Stimulated activated CD8-positive, alpha-beta memory T cell treated with anti-CD3 and anti-CD28 coated beads, Interleukin-12 subunit alpha, Interleukin-12 subunit beta, amount 100 ng/mL, for 1 hour (primary cell): ENCODE measurements at places on chromosomes 12 and 14.

DNA sequence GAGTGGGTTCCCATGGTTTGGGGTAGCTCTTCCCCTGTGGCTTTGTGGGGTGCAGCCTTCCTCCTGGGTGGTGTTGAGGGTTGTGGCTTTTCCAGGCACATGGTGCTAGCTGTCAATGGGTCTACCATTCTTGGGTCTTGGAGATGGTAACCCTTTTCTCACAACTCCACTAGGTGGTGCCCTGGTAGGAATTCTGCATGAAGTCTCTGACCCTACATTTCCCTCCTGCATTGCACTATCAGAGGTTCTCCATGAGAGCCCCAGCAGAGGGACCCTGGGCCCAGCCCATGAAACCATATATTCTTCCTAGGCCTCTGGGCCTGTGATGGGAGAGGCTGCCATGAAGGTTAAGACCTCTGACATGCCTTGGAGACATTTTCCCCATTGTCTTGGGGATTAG lies 1093.3 kb downstream of the SLC16A7 start:
- DNase-seq, result no peak

- DNase-seq, result no peak
These were observed 216.1 kb downstream of the MSRB3 start for GRCh38 chr12:65494537-65494936.

DNA sequence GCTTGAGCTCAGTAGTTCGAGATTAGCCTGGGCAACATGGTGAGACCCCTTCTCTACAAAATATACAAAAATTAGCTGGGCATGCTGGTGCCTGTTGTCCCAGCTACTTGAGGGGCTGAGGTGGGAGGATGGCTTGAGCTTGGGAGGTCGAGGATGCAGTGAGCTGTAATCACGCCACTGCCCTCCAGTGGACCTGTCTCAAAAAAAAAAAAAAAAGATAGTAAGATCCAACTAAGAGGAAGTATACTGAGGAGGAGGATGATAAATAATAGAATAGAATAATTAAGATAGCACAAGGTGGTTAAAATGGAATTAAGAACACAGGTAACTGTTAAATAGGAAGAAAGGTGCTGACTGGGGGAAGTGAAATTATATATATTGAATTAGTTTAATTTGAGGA lies 37.0 kb upstream of the BAZ1A start:
- no peak for DNase-seq

GRCh38 chr12:52148464-52149181 lies 43.2 kb downstream of the KRT80 start:
- DNase-seq, result no peak

DNA sequence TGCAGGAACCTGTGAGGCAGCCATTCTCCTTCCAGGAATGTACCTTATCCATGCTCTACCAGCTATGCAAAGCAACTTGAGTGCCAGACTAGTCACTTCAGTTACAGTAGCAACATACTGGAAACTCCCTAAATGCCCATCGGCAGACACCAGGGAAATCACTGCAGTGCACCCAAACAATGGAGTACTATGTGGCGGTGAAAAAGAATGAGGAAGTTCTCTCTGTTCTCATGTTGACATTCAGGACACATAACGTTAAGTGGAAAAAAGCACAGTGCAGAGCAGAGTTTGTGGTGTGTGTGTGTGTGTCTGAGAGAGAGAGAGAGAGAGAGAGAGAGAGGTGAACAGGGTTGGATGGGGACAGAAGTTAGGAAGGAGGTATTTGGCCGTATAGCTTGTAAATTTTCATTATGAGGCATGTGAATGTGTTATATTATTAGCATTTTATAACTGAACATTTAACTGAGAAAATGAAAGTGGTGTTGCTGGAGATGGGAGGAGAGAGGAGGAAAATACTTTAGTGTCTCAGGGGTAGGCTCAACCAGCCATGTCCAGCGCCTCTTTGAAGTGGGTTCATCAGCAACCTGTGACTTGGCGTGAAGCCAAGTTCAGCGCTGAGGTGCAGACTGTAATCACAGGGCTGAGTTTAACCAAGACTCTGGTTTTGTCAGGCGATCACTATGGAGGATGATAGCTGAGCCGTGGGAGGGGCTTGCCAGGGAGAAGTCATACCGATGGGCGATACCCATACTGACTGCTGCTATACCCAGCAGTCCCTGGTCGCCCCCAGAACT lies 17.3 kb downstream of the TNFAIP2 start:
- DNase-seq, result no peak

- no peak for DNase-seq
These were observed 94.1 kb downstream of the PLCZ1 start for GRCh38 chr12:18643681-18644080.

DNA sequence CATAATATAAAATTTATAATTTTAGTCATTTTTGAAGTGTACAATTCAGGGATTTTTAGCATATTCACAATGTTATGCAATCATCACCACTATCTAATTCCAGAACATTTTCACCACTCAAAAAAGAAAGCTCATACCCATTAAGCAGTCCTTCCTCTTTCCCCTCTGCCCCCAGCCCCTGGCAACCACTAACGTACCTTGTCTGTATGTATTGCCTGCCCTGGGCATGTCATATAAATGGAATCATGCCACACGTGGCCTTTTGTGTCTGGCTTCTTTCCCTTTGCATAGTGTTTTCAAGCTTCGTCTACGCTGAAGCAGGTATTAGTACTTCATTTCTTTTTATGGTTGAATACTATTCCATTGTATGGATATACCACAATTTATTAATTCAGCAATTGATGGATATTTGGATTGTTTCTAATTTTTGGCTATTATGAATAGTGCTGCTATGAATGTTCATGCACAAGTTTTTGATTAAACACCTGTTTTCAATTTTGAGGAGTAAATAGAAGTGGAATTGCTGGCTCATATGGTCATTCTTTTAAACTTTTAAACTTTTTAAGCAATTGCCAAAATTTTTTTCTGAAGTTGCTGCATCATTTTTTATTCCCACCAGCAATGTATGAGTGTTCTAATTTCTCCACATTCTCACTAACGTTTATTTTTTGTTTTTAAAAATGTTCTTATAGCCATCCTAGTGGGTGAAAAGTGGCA lies 1.6 kb upstream of the SSTR1 start:
- no peak for DNase-seq

- no peak for DNase-seq
These were observed 1.7 kb downstream of the POLE start for GRCh38 chr12:132685400-132685799.

- no peak for DNase-seq
These were observed 27.8 kb downstream of the LRTM2 start for GRCh38 chr12:1848146-1848545.

DNA sequence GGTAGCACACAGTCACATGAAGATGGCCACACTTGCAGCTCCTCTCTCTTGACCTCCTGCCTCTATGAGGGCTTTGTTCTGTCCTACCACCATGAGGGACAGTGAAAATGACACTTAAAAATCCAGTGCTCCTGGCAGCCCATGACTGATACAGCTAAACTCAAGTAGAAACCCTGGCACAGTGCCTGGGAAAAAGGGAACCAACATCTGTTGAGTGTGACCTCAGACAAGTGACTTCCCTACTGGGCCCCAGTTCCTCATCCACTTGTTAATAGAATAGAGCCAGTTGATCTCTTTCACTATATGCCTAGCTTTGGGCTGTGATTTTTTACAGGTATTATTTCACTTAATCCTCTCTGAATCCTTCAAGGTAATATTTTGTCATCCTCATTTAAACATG lies 4.8 kb downstream of the GUCY2C start:
- no peak for DNase-seq

DNA sequence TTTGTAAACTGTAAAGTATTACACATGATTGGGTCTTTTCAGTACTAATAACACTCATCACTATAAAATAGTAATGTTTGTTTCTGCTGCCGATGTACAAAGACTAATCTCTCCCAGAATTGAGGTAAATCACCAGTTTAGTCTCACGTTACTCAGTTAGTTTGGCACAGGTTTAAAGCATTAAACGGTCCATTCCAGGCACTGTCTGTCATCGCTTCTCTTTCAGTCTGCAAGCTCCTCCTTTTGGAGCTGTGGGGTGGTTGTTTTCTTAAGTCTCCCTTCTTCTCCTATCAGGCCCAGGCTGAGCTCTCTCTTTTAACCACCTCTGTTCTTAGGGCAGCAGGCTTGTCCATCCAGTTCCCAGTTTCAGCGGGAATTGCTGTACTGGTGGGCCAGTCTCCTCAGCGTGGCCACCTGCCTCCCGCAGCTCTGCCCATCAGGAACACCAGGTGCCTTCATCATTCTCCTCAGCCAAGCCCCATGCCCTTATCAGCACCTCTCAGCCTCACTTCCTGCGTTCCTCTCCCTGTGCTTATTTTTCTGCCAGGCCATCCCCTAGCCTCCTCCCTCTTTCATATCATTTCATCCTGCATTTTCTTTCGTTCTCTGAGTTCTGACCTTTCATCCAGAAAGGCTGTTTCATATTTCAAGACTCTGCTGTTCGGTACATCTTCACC lies 149.0 kb downstream of the TGFB3 start:
- no peak for DNase-seq

- DNase-seq, result no peak
These were observed 45.8 kb upstream of the MYL2 start for GRCh38 chr12:110966081-110966760.
